ENCODE measurements at places on chromosomes 2 and 18. TPM values are rescaled to one million over a fixed set of nuclear protein-coding genes. Genes with fewer than 3 reads are reported as not detected.

DNA sequence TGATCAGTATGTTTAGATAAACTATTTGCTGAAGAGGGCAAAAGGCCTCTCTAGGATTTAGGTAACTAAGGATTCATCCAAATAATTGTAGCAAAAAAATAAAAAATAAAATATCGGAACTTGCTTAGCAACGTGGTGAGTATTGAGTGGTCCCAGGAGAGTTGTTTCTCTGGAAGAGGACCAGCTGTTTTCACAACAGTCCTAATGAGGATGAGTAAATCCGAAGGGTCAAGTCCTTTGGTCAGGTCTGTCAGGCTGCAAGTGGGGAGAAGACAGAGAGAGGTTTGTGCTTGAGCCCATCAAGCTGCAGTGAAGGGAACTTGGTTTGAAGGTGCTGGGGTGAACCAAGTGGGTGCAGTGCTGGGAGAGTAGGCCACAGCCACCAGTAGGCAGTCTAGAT is 539.2 kb downstream of the SLC4A3 start:
- DNase-seq: no peak
- H3K36me3 ChIP-seq: no peaks in the 10 kb centered on the region
- H3K4me3 ChIP-seq: no peak overlapping the region
- no peaks in the 10 kb centered on the region for H3K27me3 ChIP-seq
- no peak overlapping the region for H3K27ac ChIP-seq

DNA sequence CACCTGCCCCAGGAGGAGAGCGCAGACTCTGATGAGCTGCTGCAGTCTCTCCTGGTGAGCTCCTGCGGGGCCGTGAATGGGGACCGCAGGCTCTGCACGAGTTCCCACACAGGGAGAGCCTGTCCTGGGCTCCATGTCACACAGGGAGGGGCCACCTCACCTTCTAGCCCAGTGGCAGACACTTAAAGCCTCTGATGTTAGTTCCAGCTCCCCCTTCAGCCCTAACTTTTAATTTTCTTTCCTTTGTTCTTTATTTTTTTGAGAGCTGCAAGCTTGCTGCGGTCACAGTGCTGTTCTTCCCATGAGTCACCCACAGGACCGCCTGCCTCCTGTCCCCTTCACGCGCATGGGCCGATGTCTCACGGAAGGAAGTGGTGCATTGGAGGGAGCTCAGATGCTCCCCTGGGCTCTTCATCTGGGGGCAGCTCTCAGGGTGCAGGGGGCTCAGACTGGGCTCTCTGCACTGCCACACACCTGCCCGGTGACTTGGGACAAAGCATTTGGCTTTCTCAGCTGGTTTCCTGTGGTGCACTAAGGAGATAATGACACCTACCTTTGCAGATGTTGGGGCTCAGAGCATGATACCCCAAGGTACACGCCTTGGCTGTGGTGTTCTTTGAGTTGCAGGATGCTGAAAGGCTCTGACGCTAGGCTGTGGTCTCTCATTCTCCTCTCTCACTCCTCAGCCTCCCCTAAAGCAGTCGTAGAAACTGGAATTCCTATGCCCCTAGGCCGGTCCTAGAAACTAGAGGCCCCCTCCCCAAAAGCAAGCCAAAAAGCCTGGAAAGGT is 37.2 kb upstream of the PXDN start:
- no peak overlapping the region for H3K4me3 ChIP-seq
- H3K27me3 ChIP-seq: no peaks in the 10 kb centered on the region
- no peaks in the 10 kb centered on the region for H3K4me1 ChIP-seq
- DNase-seq: peak; percentile 65
- H3K36me3 ChIP-seq: no peaks in the 10 kb centered on the region
- no peak overlapping the region for H3K27ac ChIP-seq

- no peak within 1 kb of the TSS for H3K27ac ChIP-seq
- no peaks in the 10 kb centered on the region for H3K27me3 ChIP-seq
- no peaks in the 10 kb centered on the region for H3K36me3 ChIP-seq
- H3K4me1 ChIP-seq: peaks cover 4% of the 10 kb centered on the region
- peak within 1 kb of the TSS; percentile 48 for H3K4me3 ChIP-seq
These were observed at the start of gene SPATS2L for GRCh38 chr2:200306196-200306930. SPATS2L (plus strand) TSS chr2:200306693; CDS start chr2:200389245, 82,552 bp downstream.

DNA sequence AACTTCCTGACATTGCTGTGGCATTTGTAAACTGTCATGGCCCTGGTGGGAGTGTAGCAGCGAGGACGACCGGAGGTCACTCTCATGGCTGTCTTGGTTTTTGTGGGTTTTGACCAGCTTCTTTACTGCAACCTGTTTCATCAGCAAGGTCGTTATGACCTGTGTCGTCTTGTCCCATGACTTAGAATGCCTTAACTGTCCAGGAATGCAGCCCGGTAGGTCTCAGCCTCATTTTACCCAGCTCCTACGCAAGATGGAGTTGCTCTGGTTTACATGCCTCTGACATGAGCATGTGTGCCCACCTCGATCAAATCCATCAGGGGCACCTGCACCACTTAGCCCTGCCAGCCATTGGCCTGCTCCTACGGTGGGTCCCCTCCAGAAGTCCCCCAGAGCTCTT is 32.9 kb upstream of the SLC66A3 start:
- H3K4me1 ChIP-seq: peaks cover 8% of the 10 kb centered on the region
- H3K27me3 ChIP-seq: no peaks in the 10 kb centered on the region
- H3K36me3 ChIP-seq: no peaks in the 10 kb centered on the region
- H3K4me3 ChIP-seq: no peak overlapping the region
- DNase-seq: no peak
- H3K27ac ChIP-seq: no peak overlapping the region

DNA sequence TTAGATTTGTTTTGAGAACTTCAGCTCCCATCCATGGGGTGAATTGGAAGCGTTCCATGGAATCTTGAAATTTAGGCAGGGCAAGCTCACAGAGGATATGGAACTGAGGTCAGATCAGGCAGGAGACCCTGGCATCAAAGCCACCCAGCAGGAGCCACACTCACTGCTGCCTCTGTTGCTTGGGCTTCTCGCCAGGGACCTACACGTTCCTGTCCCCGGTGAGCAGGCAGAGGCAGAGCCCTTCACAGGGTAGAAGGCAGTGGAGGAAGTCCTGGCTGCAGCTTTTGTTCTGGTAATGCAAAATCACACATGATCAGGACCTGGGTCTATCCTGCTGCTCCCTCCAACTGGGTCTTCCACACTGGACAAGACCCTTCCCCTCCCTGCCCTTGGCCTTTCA is 42.1 kb downstream of the CAPN13 start:
- no peaks in the 10 kb centered on the region for H3K4me1 ChIP-seq
- H3K4me3 ChIP-seq: no peak overlapping the region
- no peaks in the 10 kb centered on the region for H3K27me3 ChIP-seq
- no peak for DNase-seq
- no peak overlapping the region for H3K27ac ChIP-seq

DNA sequence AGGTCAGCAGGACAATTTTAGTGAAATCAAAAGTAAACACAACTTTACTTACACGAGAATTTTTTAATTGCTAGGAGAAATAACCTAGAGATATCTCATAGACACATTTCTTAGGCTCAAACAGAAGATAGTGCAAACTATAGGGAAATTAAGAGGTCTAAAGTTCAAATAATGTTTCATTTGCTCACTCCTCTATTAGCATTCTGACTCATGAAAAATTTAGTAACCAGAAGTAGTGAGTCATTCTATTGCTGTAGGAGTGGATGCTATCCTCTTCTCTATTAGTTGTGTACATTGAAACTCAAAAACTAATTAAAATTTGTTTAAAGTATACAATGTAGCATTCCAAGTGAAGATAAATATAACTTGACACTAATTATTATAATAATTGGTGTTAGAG is 908.3 kb upstream of the TMEFF2 start:
- no peaks in the 10 kb centered on the region for H3K27me3 ChIP-seq
- no peak for DNase-seq
- H3K4me1 ChIP-seq: no peaks in the 10 kb centered on the region
- no peaks in the 10 kb centered on the region for H3K36me3 ChIP-seq

DNA sequence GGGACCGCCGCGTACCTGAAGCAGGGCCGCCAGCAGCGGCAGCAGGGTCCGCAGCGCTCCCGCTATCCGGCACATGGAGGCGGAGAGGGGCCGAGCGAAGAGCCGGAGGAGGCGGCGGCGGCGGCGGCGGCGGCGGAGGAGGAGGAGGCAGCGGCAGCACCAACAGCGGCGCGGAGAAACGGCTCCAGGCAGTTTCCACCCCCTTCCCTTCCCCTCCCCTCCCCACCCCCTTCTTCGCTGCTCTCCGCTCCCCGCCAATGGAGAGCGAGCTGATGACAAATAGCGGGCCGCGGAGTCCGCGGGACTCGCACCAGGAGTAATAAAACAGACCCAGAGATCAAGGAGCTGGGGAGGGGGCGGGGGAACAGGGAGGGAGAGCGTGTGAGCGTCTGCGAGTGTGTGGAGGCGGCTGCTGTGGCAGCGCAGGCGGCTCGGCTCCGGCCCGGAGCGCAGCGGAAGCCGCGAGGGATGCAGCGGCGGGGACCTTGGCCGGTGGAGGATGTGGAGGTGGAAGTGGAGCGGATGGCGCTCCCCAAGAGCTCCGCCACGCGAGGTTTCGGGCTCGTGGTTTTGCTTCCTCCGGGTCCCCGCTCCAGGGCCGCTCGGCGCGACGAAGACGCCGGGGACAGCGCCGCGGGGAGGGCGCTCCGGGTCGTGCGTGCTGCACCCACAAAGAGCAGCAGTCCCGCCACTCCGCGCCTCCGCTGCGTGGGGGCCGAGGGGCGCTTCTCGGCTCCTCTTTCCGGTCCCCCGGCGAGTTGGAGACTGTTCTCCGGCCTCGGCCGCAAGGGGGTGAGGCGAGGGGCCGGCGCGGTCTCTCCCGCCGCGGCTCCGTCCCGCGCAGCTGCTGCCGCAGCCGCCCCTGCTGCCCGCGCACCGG is at the start of gene CDH2:
CDH2 (minus strand) TSS at position 183 of the 880 bp plus-strand sequence; CDS start at position 75, 108 bp downstream.
- no peaks in the 10 kb centered on the region for H3K4me1 ChIP-seq
- no peaks in the 10 kb centered on the region for H3K36me3 ChIP-seq
- no peak for DNase-seq
- no peaks in the 10 kb centered on the region for H3K27me3 ChIP-seq

AAMP gene
- total RNA-seq: 66.2 TPM

ABCG8 gene
- not detected for total RNA-seq

Measured in CD4-positive, alpha-beta memory T cell (primary cell).